Skeletal muscle tissue (tissue), 5 donors: ENCODE measurements at places on chromosomes 2 and 18. TPM values are rescaled to one million over a fixed set of nuclear protein-coding genes. Genes with fewer than 3 reads are reported as not detected.

The LRRC30 gene
- total RNA-seq, result 9.4 TPM

The FNDC4 gene
- total RNA-seq, result 5.2 TPM

The DSG4 gene
- not detected for total RNA-seq

The OTOF gene
- 5.2 TPM for total RNA-seq

The PLCL1 gene
- total RNA-seq, result 12.5 TPM

The MPP4 gene
- total RNA-seq, result under 0.01 TPM

The MYO1B gene
- total RNA-seq, result 125 TPM

The NTSR2 gene
- total RNA-seq, result not detected

The FER1L5 gene
- total RNA-seq, result 0.52 TPM
